RPMI7951 (cell line): ENCODE measurements at places on chromosomes 12 and 14.
A peak's percentile ranks its signal among the peaks of the same experiment; 100 is the strongest.

DNA sequence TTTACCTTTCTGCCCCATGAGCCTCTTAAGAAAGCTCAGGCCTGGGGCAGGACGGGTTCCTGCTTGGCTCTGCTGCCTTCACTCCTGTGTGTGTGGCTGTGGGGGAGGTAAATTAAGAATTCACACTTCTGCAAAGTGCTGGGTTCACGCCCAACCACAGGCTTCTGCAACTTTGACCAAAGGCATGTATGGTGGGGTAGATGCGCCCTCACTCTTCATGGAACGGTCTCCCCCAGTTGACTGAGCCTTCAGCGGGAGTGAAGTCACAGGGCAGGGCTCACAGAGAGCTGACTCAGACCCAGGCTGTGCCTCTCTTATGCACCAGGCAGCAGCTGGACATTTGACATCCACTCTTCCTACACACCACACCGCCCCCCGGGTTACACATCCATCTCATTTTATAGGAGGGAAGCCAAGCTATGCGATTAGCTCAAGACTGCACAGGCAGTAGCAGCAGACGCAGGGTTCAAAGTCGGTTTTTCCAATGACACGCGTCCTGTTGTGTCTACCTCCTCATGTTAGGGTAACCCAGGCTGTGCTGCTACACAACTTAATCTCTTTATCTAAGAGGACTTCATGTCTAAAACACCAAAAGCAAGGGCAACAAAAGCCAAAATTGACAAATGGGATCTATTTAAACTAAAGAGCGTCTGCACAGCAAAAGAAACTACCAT is 15.4 kb upstream of the BCL11B start:
- peak; percentile 25 for DNase-seq

- no peak for DNase-seq
These were observed 197.4 kb upstream of the SLC38A2 start for GRCh38 chr12:46569826-46570439.

DNA sequence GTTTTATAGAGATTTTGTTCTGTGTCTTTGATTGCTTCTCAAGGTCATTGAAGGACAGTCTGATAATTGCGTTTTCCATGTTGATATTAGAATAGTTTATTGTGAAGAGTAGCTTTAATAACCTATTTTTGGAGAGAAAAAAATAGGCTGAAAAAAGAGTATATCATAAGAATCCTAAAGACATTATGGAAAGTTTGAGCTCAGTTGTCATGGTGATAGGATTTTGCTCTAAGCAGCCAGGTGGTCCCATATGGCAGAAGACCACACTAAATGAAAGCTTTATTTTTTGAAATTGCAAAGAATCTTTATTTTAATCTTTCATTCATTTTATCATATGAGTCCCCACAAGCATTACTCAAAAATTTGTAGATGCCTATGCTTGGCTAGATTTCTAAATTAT is 358.9 kb upstream of the NAV3 start:
- DNase-seq: no peak

DNA sequence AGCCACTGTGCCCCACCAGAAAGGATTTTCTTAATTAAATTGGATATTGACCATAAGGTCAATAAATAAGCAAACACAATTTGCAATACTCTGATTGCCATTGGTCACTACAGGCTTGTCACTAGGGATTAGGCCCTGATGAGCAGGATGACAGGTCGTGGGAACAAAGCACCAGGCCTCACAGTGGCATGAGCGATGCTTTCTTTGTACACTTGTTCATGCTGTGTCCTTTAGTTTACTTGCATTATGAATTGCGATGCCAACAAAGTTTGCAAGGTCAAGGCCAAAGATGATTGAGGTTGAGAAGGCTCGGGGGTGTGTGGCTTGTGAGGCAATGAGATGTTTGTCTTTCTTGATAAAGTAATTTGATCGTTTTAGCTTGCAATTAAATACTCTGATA is 136.0 kb downstream of the TTC8 start:
- DNase-seq: no peak

- DNase-seq: no peak
These were observed 647.1 kb downstream of the VRK1 start for GRCh38 chr14:97444248-97444647.

GRCh38 chr12:55933799-55934742 is 3.1 kb downstream of the DGKA start:
- no peak for DNase-seq

GRCh38 chr14:105193916-105194782 is 13.0 kb upstream of the NUDT14 start:
- DNase-seq: no peak

DNA sequence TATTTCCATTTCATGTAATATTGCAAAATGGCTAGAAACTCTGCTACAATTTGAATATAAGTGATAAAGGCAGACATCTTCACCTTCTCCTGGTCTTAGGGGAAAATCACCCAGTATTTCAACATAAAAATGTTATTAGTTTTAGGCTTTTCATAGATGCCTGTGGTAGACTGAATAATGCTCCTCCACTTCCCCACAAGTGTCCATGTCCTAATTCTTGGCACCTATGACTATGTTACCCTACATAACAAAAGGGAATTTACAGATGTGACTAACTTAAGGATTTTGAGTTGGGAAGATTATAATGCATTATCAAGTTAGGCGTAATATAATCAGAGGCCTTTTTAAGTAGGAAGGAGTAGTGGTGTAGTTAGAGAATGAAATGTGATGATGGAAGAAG is 196.4 kb downstream of the TMTC3 start:
- DNase-seq: no peak

DNA sequence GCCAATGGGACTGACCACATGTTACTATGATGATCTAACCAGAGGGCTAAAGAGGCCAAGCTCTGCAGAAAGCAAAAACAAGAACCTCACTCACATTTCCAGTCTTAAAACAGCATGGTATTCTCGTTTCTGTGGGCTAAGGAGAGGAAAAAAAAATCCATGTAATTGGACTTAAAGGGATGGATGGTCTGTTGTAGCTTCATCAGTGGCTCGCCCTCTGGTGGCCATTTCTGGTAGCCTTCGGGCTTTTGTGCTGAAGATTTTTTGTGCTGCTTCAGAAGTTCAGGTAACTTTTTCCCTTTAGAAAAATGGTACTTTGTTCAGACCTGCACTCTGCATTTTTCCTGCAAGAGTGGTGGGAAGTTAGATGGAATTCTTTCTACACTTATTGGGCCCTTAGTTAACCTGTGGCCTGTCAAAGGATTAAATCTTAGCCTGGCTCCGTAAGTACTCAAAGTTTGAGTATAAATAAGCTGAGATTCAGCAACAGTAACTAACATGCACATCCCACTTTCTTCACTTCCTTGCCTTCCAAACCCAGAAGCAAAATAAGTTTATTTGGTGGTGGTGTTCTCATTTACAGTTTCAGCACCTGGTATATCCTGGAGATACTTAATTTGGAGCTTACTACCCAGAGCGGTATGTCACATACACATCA is 22.3 kb downstream of the DCAF4 start:
- DNase-seq: peak; percentile 57

DNA sequence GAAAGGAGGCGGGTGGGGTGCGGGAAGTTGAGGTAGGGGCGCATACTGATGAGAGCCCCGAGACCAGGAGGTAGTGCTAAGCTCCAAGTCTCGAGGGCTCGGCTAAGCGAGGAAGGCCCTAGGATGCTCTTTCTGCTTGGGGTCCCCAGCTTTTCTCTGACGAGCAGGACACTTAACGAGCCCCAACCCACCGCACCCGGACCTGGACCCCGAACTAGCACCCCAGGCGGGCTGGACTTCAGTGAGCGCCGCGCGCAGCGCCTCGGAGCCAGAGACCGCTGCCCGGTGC is 4.7 kb upstream of the C1QL4 start:
- no peak for DNase-seq

- DNase-seq: no peak
These were observed 32.2 kb upstream of the KTN1 start for GRCh38 chr14:55547650-55548315.

DNA sequence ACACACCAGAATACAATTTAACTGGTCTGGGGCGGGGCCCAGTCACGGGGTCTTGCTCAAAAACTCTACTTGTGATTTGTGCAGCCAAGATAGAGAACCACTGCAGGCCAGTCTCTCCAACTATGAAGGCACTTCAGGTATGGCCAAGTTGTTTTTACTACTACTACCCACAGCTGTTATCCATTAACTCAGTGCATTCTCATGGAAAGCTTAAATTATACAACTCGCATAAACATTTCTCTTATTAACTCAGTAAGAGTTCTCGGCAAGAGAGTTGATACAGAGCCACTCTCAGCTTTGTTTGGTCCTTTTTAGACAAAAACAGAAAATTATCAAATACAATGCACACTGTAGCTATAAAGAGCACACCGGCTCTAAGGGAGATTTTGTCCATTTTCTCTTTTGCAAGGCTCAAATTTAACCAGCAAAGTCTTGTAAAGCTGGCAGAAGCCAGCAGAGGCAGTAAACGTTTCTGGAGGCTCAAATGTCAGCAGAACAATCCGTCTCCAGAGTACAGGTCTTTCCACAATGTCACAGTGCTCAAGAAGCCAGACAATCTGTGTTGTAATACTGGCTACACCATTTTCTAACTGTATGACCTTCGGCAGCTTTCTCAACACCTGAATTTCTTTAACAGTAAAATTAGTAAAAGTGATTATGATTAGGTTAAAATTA is 85.9 kb downstream of the PTGER2 start:
- peak; percentile 6 for DNase-seq

DNA sequence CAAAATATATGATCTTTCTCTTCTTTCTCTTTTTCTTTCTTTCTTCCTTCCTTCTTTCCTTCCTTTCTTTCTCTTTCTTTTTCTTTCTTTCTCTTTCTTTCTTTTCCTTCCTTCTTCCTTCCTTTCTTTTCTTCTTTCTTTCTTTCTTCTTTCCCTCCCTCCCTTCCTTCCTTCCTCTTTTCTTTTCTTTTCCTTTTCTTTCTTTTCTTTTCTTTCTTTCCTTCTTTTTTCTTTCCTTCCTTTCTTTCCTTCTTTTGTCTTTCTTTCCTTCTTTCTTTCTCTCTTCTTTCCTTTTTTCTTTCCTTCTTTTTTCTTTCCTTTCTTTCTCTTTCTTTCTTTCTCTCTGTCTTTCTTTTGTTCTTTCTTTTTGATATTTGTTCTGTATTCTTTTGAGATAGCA is 1356.0 kb upstream of the SEL1L start:
- no peak for DNase-seq

DNA sequence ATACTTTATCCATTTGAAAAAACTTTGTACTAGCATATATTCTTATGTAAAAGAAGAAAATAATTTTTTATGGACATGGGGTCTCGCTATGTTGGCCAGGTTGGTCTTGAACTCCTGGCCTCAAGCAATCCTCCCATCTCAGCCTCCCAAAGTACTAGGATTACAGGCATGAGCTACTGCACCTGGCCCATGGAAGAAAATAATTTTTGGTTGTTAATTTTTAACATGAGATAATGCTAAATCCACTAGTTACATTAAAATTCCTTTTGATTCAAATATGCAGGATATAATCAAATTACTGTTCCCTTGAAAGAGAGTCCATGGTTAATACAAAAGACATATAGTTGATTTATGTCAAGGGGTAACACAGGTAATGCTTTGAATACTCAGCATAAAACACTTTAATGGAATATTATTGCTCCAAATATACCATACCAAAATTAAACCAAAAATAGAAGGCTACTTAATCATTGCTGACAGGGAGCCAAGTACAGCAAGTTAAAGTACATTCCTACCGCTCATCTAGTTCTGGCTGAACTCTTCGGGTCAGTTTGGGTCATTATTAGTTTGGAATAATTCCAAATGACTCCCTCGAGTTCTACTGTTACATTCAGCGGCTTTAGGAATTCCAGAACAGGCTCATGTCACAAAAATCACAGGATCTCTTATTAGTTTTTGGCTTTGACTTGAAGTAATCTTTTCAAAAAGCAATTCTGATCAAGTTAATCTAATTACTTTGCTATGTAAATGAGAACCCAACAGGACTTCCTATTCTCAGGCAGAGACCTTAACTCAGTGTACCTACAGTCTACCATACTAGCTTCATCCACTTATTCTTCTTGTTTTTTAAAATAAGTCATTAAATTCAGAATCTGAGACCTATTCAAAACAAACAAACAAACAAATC is 6.1 kb downstream of the SOS2 start:
- DNase-seq: peak; percentile 74

- DNase-seq: no peak
These were observed 896.4 kb downstream of the BCL11B start for GRCh38 chr14:98375566-98375965.

GRCh38 chr12:293199-293598 is 30.6 kb upstream of the SLC6A13 start:
- DNase-seq: no peak

GRCh38 chr12:10301103-10301502 is 6.6 kb upstream of the KLRD1 start:
- peak; percentile 1 for DNase-seq

DNA sequence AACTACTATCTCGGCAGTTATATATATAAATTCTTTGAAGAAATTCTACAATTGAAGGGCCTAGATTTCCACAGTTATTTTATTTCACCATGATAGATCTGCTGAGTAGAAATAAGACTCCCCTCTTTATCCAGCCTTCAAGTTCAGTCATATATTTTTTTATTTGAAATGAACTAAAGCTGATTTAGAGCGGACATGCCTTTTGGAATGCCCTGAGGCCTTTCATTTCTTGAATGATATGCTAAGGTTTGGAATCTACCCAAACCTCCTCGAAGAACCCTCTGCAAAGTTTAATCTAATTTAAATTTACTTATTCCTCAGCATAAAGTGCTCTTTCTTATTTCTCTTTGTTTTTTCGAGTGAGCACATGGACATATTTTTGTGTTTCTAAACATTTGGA is 15.1 kb downstream of the SIX1 start:
- no peak for DNase-seq

DNA sequence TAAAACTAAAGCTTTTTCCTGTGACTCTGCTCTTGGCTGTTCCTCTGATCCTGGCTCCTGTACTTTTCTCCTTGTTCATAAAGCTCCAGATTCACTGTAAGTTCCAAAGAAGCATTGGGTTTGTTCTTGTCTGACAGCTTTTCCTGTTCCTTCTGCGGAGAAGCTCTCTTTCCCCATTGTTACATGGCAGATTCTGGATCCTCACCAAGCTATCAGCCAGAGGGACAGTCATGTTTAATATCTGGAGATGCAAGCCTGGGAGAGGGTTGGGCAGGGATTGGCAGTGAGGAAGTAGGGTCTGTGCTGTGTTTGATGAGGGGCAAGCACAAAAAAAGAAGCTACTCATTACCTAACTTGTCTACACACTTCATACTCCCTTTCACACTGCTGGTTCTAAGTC is 107.9 kb downstream of the AKAP6 start:
- no peak for DNase-seq
